NCI-H2029 treated with DMSO at 0.1 percent for 48 hours (cell line): ENCODE measurements at places on chromosomes 13 and 19.

GRCh38 chr13:100394005-100394695, 194.4 kb downstream of the GGACT start:
- DNase-seq: no peak

- no peak for DNase-seq
Observed at GRCh38 chr19:12969292-12969988, at the start of gene DAND5. DAND5 (plus strand) TSS chr19:12969576; CDS start chr19:12969661, 85 bp downstream.

GRCh38 chr19:46210669-46211068, 18.9 kb upstream of the IGFL1 start:
- DNase-seq: no peak

- DNase-seq: no peak
Observed at GRCh38 chr13:65378943-65379519, 1851.1 kb downstream of the PCDH9 start.

- no peak for DNase-seq
Observed at GRCh38 chr19:40908976-40909375, 26.9 kb upstream of the CYP2A7 start.
